ENCODE measurements at places on chromosomes 2 and 18.

- DNase-seq = no peak
Measured at GRCh38 chr2:164496881-164497280, 124.4 kb downstream of the GRB14 start.

- peak; percentile 84 for DNase-seq
Measured at GRCh38 chr2:240250985-240251847, 110.8 kb upstream of the OTOS start.

- DNase-seq = no peak
Measured at GRCh38 chr2:8412082-8412481, 269.8 kb upstream of the ID2 start.

DNA sequence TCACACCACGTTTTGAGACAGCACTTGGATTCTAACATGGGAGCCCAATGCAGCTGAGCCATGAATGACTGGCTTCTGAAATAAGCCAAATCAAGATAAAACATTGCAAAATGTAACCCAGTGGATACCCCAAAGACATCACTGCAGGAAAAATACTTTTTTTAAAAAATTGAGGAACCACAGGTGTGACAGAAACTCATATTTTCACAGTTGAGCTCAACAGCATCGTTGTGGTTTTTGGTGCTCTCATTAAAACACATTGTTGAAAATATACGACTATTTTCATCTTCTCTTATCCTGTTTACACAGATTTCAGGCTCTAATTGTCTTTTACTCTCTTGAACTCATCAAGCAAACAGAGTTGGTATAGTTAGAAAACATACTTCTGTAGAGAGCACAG, 429.3 kb upstream of the VRK2 start:
- DNase-seq = no peak

DNA sequence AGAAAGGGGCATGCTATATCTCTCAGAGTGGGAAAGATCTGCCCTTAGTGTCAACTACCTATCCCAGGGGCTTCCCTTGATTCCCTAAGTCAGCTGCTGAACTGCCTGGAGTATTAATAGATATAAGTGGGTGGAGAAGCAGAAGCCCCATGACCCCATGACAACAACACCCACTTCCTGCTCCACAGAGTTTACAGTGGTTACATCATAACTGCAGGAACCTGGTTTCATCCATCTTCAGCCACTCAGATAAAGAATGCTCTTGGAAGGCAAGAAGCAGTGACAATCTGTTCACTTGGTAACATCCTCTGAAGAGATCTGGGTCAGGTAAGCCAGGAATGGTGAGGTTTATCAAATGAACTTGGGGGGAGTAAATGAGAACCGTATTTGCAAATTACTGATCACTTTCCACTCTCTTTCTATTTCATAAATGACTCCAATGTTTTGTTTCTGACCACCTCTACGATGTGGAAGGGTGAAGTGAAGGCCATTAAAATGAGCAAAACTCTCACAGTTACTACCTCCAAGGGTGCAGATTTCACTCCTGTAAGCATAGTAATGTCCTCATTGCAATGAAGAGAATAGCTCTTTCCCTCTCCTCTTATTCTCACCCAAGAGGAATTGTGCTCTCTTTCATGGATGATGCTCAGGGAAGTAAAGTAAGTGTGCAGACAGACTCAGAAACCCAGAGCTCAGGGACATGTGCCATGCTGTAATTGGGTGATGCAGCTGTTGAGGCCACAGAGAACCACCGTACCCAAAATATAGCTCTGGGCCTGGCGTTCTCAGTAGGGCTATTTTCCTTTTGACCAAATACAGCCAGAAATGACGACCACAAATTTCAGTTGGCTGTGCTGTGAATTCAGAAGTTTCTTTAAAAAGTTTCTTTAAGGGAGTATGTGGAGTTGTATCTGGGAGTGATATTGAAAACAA, 192.8 kb upstream of the APCDD1 start:
- no peak for DNase-seq

DNA sequence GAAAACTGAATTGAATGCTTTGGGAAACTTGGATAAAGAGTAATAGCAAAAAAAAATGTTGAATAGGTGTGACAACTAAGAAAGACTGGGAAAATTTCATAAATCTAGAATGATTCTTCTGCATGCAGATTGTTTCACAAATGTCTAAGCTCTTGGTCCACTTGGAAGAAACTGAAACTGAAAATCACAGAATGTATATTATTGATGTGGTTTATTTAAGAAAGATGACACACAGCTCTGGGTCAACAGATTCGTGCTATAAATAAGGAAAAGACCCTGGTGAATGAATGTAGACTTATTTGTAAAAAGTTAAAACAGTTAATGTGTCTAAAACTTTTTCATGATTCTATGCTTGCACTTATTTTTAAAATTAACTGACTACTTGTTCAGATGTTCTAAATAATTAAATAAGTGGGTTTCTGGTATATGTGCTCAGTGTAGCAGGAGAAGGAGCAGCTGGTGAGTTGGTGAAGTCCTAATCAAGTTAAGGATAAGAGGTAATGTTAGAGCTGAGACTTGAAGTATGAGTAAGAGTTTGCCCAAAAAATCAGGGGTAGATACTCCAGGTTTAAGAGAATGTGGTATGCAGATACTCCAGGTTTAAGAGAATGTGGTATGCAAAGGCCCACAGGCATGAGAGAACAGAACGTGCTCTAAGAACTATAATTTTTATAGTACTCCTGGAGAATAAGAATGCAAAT, 24.5 kb downstream of the UGP2 start:
- DNase-seq = no peak

- peak; percentile 91 for DNase-seq
Measured at GRCh38 chr2:112481050-112481527, 867 bp upstream of the TTL start.

DNA sequence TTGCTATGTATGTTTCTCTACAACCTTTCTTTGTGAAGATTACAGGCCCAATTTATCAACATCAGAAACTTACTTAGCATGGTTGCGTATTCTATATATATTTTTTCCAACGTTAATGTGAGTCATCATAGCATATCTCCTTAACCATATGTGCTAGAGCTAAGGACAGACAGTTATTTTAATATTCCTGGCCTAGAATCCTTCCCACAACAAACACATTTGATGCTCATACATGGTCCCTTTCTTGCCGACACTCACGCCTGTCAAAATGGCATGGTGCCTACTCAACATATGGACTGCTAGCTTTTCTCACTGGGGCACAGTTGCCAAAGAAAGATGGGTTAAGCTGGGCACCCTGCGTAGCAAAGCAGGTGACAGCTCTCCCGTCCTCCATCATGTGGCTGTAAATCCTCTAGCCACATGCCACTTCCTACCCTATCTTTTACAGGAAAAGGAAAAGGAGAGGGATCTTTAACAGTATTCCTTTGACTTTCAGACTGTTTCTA, 75.2 kb upstream of the GALNT5 start:
- no peak for DNase-seq

GRCh38 chr2:226125176-226125883, 674.3 kb downstream of the IRS1 start:
- DNase-seq = no peak

DNA sequence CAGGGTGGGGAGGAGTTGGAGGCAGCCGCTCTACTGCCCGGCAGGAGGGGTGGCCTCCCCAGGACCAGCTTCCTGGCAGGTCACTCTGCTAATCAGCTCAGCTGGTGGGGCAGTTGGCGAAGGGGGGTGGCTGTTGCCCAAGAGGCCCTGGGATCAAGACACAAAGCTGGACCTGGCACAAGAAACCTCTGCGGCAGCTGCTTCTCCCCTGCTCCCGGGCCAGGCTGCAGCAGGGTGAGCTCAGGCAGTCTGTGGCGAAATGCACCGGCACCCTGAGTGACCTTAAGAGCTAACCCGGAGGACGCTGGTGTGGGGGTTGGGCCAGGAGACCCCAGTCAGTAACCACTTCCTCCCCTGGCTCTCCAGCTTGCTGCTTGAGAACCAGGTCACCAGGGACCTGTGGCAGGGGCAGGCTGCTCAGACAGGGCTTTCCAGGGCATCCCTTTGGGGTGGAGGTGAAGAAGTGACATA, 31.1 kb downstream of the TOGARAM2 start:
- DNase-seq = no peak

- no peak for DNase-seq
Measured at GRCh38 chr18:9199681-9200080, 63.1 kb downstream of the ANKRD12 start.

DNA sequence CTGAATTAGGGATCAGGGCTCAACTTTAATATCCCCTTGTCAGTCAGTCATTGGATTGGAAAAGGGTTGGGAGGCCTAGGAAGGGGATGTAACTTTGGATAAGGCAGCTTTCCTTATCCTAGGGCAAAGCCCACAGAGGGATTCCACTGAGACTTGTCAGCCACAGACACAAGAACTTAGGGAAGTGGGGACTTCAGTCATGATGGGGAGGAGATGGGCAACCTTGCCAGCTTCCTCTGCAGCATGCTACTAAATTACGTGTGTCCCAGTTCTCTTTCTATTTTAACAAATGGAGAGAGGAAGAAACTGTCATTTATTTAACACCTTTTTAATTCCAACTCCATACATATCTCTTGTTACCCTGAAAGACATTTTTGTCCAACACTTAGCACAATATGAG, 237.8 kb downstream of the WDR7 start:
- DNase-seq = no peak

DNA sequence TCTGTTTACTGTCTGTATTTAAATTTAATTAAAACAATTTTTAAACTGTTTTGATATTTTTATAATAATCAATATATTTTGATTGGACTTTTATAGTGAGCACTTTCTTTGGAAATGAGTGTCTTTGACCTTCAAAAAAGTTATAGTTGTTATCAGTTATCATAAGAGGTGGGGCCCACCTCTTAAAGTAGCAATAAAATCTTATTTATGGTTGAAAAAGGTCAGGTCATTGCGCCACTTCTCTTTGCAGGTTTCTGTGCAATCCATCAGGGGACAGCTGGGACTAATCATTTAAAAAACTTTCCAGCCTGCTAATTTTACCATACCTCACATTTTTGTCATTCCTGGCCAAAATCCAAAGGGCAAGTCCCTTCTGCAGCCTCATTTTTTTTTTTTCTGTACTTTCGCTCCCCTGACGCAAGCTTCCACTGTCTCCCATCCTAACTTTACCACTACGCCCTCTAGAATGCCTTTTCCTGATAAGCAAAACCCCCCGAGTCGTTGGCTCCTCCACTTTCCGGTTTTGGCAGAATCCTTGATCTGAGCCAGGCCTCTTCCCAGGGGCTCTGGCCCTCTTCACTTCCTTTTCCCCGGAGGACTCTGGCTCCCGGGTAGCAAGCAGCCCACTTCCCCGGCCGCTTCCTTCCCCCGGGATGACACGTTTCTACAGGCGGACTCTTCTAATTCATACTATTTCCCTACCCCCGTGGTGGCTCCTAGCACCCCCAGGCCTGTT, 1.1 kb upstream of the SEH1L start:
- peak; percentile 60 for DNase-seq

GRCh38 chr2:241635756-241636155, 1.2 kb downstream of the THAP4 start:
- no peak for DNase-seq

DNA sequence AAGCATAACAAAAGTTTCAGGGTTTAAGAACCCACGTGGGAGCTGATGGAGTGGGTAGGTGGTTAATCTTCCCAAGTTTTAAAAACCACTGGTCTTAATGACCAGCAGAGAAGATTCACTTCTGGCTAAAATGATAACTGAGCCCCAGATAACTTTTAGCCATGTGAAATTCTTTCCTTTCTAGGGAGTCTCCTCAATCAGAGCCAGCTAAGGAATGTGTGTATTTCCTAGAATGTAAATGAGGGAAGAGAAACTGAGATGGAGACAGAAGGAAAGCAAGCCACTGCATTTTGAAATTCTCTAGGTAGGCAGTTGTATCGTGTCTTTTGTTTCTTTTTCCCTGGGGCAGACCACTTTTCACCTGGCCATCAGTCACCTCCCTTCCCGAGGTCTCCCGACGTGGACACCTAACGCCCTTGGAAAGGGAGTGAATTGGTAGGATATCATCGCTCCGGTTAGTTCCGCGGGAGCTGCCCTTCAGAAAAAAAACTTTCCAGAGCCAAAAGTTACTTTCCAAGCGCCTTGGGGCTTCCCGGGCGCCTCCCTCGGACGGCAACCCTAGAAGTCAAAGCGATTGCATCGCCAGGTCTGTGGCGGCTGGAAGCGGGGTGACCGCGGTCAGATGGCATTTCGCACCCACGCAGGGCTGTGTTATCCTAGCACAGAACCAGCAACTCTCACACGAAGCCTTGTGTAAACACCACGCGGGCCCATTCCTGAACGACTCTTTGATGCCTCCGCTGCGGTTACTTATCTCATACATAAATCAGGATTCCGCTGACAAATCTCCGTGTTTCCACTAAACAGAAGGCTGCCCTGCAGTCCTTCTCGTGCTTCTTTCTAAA, 1.3 kb downstream of the COLEC12 start:
- no peak for DNase-seq

DNA sequence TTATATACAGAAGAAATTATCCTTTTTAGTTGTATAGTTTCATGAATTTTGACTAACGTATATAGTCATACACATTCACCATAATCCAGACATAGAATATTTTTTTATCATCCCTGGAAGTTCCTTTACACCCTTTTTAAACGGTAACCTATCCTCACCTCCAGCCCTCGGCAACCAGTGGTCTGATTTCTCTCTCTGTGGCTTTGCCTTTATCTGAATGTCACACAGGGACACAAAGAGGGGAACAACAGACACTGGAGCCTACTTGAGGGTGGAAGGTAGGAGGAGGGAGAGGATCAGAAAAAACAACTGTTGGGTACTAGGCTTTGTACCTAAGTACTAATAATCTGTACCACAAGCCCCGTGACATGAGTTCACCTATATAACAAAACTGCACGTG, 191.9 kb downstream of the MC4R start:
- DNase-seq = no peak

DNA sequence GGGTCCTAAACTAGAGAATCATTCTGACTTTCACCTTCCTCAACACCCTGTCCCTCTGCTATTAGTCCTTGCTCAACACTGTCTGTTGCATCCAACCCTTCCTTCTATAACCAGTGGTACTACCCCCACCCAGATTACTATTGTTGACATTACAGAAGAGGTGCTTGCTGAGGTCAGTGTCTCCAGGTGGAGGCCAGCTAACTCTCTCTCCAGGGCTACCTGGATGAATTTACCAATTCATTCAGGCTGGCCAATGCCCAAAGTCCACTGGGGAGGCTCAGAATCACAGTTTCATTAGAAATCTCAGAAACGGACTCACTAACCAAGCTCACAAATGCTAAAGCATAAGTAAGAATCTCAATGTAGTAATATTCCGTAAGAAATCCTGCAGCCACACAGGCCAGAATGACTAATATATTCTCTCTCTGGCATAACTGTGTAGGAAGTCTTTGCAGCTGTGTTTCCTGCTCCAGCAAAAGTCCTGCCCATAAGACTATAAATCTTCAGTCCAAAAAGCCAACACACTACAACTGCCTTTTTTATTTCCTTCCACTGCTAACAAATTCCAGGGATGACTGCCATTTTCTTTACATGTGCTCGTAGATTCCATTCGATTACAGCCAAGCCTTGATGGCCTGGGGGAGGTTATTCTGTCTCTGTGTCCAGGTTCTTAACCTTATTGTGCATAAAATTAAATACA, 10.0 kb upstream of the TTR start:
- DNase-seq = peak; percentile 84

DNA sequence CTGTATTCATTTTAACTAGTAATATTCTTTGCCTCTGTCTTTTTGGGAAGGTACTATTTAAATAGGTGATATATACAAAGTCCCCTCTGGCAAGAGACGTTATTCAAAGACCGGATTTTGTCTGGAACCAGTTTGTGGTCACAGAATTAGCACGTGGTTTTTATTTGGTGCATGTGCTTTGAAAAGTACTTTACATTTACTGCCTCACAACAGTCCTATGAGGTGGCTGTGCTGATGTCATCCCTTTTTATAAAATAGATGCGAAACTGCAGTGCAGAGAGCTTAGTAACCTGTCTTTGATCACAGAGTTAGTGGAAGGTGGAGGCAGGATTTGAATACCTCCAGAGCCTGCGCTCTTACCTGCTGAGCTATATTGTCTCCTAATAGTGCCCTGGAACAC, 4.0 kb downstream of the LPIN1 start:
- DNase-seq = no peak
